ENCODE measurements at places on chromosomes 1 and 21. TPM values are rescaled to one million over a fixed set of nuclear protein-coding genes. Genes with fewer than 3 reads are reported as not detected.

GRCh38 chr21:26238646-26239045 is 68.1 kb upstream of the APP start:
- DNase-seq, result no peak
- H3K36me3 ChIP-seq, result no peaks in the 10 kb centered on the region
- peaks cover 5% of the 10 kb centered on the region for H3K27me3 ChIP-seq
- H3K27ac ChIP-seq, result no peak overlapping the region
- no peak overlapping the region for H3K4me3 ChIP-seq

- no peak for DNase-seq
- H3K4me1 ChIP-seq, result peaks cover 1% of the 10 kb centered on the region
- H3K4me3 ChIP-seq, result no peak overlapping the region
- no peaks in the 10 kb centered on the region for H3K27me3 ChIP-seq
Measured at GRCh38 chr1:163265547-163265946, 56.2 kb upstream of the NUF2 start.

GRCh38 chr1:20983297-20983889 is 193.3 kb downstream of the EIF4G3 start:
- no peaks in the 10 kb centered on the region for H3K4me1 ChIP-seq
- H3K4me3 ChIP-seq, result no peak overlapping the region
- H3K27me3 ChIP-seq, result no peaks in the 10 kb centered on the region
- DNase-seq, result no peak

- H3K36me3 ChIP-seq, result no peaks in the 10 kb centered on the region
- H3K27ac ChIP-seq, result no peak overlapping the region
- DNase-seq, result no peak
Measured at GRCh38 chr21:17050646-17051045, 462.2 kb upstream of the CXADR start.

- DNase-seq, result no peak
- no peak overlapping the region for H3K4me3 ChIP-seq
- no peak overlapping the region for H3K27ac ChIP-seq
- H3K36me3 ChIP-seq, result peaks cover 19% of the 10 kb centered on the region
Measured at GRCh38 chr21:35476621-35477395, 427.7 kb upstream of the RUNX1 start.

DNA sequence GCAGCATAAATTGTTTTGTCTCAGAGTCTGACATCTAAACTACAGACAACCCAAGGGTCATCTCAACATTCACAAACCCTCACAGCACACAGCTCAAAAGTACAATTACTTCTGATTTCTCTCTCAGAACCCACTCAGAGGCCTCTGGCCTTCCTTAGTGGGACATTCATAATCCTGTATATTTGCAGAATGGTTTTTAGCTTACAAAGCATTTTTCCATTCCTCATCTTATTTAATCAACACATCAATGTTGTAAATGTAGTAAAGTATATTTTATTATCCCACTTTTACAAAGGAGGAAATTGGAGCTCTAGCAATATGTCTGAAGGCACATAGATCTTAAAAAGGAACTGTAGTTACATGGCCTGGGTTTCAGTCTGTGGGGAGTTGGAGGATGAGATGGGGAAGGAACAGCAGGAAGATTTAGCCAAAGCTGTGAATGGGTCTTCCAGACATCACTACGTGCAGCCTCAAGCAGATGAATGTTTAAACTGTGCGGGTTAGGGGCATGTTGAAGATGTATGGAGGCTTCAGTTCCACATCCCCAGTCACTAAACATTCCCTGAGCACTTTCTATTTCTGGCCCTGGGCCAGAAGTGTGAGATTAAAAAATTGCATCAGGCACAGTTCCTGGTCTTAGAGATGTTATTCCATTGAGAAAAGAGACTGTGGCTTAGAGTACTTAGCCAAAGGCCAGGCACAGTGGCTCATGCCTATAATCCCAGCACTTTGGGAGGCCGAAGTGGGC is 13.3 kb downstream of the AKNAD1 start:
- no peak overlapping the region for H3K27ac ChIP-seq
- no peaks in the 10 kb centered on the region for H3K36me3 ChIP-seq
- no peaks in the 10 kb centered on the region for H3K4me1 ChIP-seq
- H3K27me3 ChIP-seq, result peaks cover 10% of the 10 kb centered on the region
- no peak overlapping the region for H3K4me3 ChIP-seq

- no peaks in the 10 kb centered on the region for H3K4me1 ChIP-seq
- DNase-seq, result no peak
- no peaks in the 10 kb centered on the region for H3K36me3 ChIP-seq
- H3K4me3 ChIP-seq, result no peak overlapping the region
- H3K27me3 ChIP-seq, result no peaks in the 10 kb centered on the region
Measured at GRCh38 chr1:214857716-214858115, 224.8 kb upstream of the KCNK2 start.

- no peak overlapping the region for H3K27ac ChIP-seq
- H3K4me3 ChIP-seq, result no peak overlapping the region
- no peaks in the 10 kb centered on the region for H3K36me3 ChIP-seq
- peaks cover 4% of the 10 kb centered on the region for H3K4me1 ChIP-seq
- no peak for DNase-seq
Measured at GRCh38 chr21:19458295-19458694, 1054.7 kb upstream of the TMPRSS15 start.

GRCh38 chr1:51963592-51964308 is 26.8 kb downstream of the RAB3B start:
- H3K36me3 ChIP-seq, result no peaks in the 10 kb centered on the region
- no peaks in the 10 kb centered on the region for H3K27me3 ChIP-seq
- DNase-seq, result no peak
- H3K4me1 ChIP-seq, result no peaks in the 10 kb centered on the region
- no peak overlapping the region for H3K27ac ChIP-seq

DNA sequence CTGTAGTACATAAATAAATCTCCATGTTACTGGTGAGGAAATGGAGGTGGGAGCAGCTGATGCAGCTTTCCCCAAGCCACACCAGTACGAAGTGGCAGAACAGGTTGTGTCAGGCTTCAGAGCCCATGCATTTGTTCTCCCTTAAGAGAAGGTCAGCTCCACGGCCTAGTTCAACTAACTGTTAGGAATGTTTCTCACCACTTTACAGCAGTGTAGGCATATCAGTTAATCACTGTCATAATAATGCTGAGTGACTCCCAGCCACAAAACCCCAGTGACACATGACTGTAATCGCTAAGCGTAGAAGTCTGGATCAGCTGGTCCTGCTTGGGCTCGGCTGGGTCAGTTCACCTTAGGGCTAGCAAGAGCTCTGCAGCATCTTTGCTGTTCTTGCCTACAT is 90.4 kb downstream of the VPS26C start:
- no peak for DNase-seq
- H3K36me3 ChIP-seq, result peaks cover 42% of the 10 kb centered on the region
- no peak overlapping the region for H3K4me3 ChIP-seq
- no peak overlapping the region for H3K27ac ChIP-seq
- no peaks in the 10 kb centered on the region for H3K27me3 ChIP-seq
- no peaks in the 10 kb centered on the region for H3K4me1 ChIP-seq

DNA sequence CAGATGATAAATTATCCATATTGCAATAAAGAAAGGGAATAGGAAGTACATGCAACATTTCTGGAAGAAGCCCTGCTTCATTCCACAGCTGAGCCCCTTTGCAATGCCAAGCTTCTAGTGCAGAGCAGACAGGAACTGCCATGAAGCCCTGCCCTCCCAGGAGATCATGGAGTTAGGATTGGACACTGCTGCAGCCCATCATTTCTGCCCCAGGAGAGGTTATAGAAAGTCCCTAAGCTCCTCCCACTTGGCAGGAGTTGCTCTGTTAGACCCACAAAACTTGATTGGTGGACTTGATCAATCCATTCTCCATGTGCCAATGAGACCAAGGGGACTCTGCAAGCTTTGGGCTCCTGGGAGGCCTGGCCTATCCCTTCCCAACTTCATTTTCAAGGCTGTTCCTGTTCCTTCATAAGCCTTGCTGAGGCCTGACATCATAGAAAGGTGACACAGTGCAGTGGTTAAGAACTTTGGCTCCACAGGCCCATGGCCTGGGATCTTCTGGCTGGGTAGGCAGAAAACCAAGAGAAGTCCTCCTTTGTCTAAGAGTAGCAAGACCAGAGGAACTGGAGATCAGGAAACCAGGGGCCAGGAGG is 1.3 kb upstream of the LAPTM5 start:
- no peak for DNase-seq
- H3K4me3 ChIP-seq, result peak overlapping the region; percentile 96
- H3K4me1 ChIP-seq, result peaks cover 75% of the 10 kb centered on the region
- peak overlapping the region; percentile 97 for H3K27ac ChIP-seq

DNA sequence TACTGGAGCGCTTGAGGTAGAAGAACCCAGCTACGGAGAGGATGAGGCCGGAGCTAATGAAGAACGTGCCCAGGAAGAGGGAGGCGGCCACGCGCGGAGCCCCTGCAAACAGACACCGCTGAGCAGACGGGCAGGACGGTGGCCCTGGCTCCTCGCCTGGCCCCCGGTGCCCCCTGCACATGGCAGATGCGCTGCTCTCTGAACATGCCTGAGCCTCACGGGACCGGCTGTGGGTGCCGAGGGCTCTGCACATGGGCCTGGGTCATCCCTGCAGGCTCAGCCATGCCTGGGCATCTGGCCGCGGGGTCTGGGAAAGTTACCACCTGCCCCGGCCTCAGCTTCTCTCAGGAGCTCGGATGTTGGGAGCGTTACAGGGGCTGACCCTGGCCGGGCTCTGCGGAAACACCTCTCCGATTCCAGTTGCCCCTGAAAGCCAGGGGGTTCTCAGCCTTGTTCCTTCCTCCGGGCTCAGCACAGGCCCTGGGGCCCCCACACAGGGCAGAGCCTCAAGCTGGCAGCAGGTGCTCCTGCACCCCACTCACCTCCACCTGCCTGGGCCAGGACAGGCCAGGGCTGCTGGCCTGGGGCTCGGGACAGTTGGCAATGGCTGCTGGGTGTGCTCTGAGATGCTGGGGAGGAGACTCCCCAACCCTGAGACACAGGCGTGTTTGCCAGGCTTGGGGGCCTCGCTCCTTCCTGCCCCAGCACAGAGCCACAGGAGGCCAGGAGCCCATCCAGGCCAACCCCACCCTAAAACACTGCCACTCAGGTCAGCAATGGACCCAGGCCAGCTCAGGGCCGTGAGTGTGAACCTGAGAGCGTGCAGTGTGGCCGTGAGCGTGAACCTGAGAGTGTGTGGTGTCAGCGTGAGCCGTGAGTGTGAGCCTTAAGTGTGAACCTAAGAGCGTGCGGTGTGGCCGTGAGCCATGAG is 12.1 kb upstream of the RNF223 start:
- DNase-seq, result no peak
- H3K4me3 ChIP-seq, result no peak overlapping the region
- H3K27me3 ChIP-seq, result no peaks in the 10 kb centered on the region
- no peaks in the 10 kb centered on the region for H3K4me1 ChIP-seq
- H3K27ac ChIP-seq, result no peak overlapping the region

- DNase-seq, result no peak
- no peaks in the 10 kb centered on the region for H3K36me3 ChIP-seq
Measured at GRCh38 chr1:226092965-226093364, 30.4 kb downstream of the H3-3A start.

DNA sequence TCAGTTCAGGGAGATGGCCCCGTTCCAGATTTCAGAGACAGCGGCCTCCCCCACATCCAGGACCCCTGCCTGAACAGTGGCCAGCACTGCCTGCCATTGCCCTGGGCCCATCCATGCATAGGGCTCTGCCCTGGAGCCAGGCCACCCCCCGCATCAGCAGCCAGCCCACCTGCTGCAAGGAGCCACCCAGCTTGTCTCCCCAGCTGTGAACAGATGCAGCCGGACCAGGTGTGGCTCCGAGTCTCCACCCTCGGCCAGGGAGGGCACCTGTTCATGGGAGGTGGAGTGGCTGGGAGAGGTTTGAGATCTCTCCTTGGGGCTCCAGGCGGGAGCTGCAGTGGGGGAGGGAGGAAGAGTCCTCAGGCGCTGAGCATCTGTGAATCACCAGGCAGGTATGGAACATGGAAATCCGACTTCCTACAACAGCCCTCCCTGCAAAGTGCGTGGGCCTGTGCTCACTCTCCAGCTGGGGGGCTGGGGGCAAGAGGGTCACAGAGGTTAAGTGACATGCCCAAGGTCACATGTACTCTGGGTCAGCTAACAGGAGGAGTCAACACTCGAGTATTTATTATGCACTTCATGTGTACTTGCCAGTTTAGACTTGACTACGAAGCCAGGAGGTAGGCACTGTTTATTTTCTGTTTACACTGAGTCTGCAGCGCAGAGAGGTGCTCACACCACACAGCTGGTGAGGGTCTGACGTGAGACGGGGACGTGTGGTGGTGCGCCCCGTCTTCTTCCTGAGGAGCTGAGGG is 4.8 kb upstream of the HES5 start:
- H3K4me3 ChIP-seq, result no peak overlapping the region
- no peak for DNase-seq
- H3K4me1 ChIP-seq, result peaks cover 2% of the 10 kb centered on the region
- no peaks in the 10 kb centered on the region for H3K36me3 ChIP-seq
- peaks cover 25% of the 10 kb centered on the region for H3K27me3 ChIP-seq

DNA sequence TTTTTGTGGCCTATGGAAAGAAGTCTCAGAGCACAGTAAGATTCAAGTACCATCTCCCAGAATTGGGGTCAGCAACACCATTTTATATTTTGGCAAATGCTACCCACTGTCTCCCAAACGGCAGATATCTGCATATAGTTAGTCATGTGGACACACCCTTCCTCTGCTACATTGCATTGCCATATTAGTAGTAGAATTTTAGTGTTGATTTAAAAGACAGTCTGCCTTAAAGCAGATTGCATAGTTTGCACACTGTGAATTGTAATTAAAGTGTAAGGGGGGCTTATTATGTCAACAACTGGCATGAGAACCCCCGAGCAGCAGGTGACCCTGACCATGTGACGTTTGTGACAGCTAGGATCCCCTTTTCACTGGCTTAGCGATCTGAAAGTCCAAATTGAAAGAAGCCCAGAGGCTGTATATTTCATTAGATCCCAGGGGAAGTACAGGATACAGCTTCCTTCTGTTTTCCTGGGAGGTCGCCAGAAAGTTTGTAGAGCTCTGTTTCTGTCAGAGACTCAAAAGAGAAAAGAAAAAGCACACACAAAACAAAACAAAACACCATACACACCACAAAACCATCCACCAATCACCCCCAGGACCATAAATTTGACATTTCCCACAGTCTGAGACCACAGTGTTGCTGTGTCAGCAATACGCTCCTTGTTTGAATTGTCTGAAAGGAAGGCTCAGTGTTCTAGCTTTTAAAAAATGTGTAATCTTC is 172.4 kb downstream of the NFIA start:
- no peak overlapping the region for H3K27ac ChIP-seq
- H3K4me1 ChIP-seq, result peaks cover 11% of the 10 kb centered on the region
- no peak overlapping the region for H3K4me3 ChIP-seq
- H3K27me3 ChIP-seq, result no peaks in the 10 kb centered on the region
- no peaks in the 10 kb centered on the region for H3K36me3 ChIP-seq
- no peak for DNase-seq

DNA sequence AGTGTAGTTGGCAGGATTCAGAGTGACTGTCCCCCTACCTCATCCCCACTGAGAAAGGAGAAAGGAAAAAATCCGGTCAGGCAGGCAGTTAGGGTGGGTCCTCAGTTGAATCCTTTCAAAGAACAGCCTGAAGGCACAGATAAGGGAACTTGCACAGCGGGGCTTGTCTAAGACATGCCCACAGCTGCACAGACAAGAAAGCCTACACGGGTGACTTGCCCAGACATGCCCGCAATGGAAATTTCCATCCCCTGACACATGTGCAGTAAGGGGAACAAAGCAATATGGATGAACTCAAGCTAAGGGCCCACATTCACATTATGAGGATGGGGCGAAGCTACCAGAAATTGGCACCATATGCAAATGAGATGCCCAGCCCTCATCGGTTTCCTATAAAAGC is 82.5 kb downstream of the DESI2 start:
- DNase-seq, result no peak
- no peaks in the 10 kb centered on the region for H3K27me3 ChIP-seq
- peak overlapping the region; percentile 60 for H3K27ac ChIP-seq
- H3K36me3 ChIP-seq, result peaks cover 9% of the 10 kb centered on the region
- H3K4me3 ChIP-seq, result no peak overlapping the region

The LRRC71 gene
- total RNA-seq, result not detected

The GIPC2 gene
- total RNA-seq, result 0.10 TPM

The KCNH1 gene
- total RNA-seq, result not detected

The ACKR1 gene
- not detected for total RNA-seq

The TMOD4 gene
- 2.7 TPM for total RNA-seq

The FCRL5 gene
- total RNA-seq, result not detected

The PAX7 gene
- total RNA-seq, result not detected

The DDI2 gene
- total RNA-seq, result 31.0 TPM

The PLEKHN1 gene
- 3.2 TPM for total RNA-seq

Measured in activated CD4-positive, alpha-beta T cell treated with anti-CD3 and anti-CD28 coated beads, Interleukin-2, amount 10 ng/mL, durations not matched to agents 7 days and 5 days (primary cell).